HEK293T (cell line): ENCODE measurements at places on chromosomes 13 and 19.

DNA sequence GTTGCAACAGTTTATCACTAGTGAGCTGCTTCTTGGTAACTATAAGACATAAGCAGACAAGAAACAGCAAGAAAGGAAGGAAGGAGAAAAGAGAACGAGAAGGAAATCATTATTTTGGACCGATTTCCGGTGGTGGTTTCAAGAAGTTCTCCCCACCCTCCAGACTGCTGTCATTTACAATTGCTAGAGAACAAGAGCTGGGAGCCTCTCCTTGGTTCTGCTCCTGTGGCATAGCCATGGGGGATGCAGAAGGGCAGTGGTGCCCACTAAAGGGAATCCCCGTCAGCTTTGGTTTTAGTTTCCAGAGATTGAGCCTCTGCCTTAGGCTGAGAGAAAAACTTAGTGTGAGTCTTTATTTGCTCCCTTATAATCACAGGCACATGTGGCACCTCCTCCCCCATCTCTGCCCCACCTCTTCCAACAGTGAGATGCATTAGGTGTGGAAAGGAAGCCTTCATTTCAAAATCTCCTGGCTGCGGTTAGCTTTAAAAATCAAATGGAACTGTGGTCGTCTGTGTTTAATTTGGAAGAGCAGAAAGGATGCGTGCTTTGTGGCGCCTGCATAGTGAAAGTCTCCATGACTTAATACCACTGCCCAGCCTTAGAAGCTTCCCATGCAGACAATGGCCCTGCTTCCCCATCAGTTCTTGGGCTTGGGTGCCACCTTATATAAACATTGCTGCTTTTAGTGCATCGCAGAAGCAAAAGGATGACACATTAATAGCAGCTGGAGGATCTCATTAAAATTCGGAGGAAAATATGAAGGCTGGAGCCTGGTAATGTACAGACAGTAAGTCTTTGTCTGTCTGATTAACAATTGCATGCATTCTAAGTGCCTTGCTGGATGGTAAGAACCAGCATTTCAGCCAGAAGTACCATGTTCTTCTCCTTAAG, 25.0 kb downstream of the LRCH1 start:
- DNase-seq: no peak

GRCh38 chr13:76725211-76725610, 161.0 kb downstream of the KCTD12 start:
- DNase-seq: no peak

- DNase-seq: no peak
Observed at GRCh38 chr13:68056816-68057710, 826.9 kb upstream of the PCDH9 start.

DNA sequence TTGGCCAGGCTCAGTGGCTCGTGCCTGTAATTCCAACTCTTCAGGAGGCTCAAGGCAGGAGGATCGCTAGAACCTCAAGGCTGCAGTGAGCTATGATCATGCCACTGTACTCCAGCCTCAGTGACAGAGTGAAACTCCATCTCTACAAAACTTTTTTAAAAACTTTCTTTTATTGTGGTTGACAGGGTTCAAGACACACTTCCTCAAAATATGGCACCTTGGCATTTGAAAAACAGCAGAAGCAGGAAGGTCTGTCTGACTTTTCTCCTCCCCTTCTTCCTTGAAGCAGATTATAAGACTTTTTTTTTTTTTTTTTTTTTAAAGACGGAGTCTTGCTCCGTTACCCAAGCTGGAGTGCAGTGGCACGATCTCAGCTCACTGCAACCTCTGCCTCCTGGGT, 100.3 kb downstream of the TM9SF2 start:
- no peak for DNase-seq

GRCh38 chr13:29676535-29676934, 81.0 kb upstream of the SLC7A1 start:
- no peak for DNase-seq

- no peak for DNase-seq
Observed at GRCh38 chr13:110872034-110872767, 42.7 kb downstream of the ANKRD10 start.

DNA sequence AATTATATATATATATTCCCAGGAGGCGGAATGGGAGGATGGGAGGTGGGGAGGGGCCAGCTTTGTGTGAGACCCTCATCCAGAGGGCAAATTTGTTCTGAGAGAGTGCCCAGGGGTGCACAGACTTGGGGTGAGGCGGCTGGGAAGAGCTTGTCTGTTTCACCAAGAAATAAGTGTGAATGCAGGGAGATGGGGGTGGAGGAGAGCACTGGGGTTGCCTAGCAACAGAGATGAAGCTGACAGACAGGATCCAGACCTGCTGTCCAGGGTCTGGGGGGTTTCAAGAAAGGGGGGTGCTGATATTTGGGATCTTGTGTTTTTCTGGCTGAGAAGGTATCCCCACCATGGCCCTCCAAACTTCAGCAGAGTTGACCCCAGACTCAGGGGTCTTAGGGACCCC, 18.6 kb upstream of the TNFAIP8L1 start:
- no peak for DNase-seq

GRCh38 chr19:8393192-8393870, 3.2 kb downstream of the RAB11B start:
- no peak for DNase-seq

- DNase-seq: no peak
Observed at GRCh38 chr13:21767032-21767431, 96.2 kb downstream of the FGF9 start.

- DNase-seq: no peak
Observed at GRCh38 chr13:59103004-59103768, 1060.5 kb downstream of the DIAPH3 start.

DNA sequence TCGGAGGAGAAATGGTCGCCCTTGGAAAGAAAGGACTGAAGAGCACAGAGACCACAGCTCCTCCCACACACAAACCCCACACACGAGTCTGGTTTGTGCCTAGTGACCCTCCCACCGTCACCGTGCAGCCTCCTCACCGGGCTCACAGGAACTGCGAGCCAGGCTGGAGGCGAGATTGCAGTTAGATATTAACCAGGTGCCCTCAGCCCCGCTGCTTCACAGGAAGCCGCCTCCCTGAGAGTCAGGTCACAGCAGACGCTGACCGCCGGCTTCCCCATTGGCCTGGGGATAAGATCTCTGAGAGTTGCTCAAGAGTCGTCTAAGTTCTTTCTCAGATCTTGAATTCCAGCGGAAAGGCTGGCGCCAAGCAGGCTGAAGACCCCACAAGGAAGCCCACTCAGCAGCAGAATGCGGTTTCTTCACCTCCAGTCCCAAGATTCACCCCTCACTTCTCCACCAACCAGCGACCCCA, 870 bp downstream of the ZNF44 start:
- peak; percentile 21 for DNase-seq

DNA sequence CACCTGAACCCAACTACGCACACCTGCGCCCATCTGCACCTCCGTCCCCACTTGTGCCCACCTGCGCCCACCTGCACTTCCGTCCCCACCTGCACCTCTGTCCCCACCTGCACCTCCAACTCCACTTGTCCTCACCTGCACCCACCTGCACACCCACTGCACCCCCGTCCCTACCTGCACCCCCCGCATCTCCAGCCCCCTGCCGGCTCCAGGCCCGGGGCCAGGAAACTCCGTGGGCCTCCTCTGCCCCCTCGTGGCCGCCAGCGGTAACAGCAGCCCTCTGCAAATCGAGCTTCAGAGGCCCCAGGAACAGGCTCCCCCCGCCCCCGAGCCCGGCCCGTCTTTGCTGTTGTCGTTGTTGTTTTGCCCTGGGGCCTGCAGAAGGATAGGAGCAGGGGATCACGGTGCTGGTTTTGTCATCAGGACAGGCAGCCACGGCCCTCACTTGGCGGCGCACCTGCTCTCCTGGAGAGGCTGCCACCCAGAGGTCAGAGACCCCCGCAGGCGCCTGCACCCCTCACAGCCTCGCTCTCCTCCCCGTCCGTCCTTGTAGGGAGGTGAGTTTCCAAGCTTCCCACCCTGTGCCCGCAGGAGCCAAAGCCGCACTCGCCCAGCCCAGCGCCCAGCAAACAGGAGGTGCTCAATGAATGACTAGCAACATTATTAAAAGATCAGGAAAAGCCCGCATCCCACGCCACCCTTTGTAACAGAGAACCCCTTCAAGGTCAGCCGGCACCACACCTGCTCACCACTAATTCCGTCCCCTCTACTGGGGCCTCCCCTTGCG, 65.4 kb downstream of the GNG7 start:
- peak; percentile 74 for DNase-seq

- no peak for DNase-seq
Observed at GRCh38 chr19:41445575-41445974, 2.6 kb downstream of the ERICH4 start.

DNA sequence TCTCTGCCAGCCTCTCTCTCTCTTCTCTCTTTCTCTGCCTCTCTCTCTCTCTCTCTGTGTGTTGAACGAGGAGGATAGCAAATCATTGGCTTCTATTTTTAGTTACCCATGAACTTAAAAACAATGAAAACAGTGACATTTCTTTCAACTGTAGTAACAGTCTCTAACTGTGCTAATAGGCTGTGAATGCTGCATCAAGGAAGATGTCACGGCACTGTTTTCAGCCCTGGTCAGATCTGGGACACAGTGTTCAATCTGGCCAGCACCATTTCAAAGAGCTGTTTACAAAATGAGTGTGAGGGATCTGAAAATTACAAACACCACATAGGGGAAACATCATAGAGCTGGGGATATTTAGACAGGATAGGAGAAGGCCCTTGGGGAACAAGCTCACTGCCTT, 717.0 kb downstream of the FGF9 start:
- no peak for DNase-seq

GRCh38 chr19:45506989-45507871, at the start of gene VASP:
Gene VASP, plus strand, starts transcription at chr19:45507479. Its CDS starts 293 bp downstream, at chr19:45507772.
- peak; percentile 76 for DNase-seq

- DNase-seq: peak; percentile 54
Observed at GRCh38 chr13:113001241-113002140, 32.5 kb downstream of the MCF2L start.

GRCh38 chr19:34228347-34228746, 26.0 kb upstream of the GARRE1 start:
- no peak for DNase-seq

- DNase-seq: no peak
Observed at GRCh38 chr19:35516310-35516709, 2.9 kb upstream of the DMKN start.

DNA sequence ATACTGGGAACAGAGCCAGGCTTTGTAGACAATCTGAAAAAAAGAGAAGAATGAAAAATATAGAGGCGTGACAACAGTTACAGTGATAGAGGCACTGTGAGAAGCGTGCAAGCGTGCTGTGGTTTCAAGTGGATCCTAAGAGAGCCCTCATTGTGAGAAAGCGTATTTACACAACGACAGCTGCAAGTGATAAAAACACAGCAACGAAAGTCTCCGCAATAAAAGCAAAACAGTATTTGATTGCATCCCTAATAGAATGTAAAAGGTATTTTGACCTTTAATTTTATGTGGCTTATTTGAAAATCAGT, 642.7 kb upstream of the ARGLU1 start:
- no peak for DNase-seq

DNA sequence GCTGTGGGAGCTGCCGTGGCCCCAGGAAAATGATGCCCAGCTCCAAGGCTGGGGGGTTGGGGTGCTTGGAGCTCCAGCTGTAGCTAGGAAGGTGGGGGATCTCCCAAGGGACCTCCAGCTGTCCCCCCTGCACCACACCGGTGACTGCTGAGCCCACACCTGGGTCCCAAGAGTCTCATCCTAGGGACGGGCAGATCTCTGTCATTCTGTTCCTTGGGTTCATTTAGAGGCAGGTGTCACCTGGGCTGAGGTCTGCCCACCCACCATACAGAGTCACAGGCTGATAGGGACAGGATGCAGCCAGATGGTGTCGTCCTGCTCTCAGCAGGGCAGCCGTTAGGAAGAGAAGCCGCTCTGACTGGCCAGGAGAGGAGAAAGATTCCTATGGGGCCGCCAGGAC, 5.3 kb downstream of the F2RL3 start:
- no peak for DNase-seq
